Activated T-cell treated with anti-CD3 and anti-CD28 coated beads for 4 hours (primary cell): ENCODE measurements at places on chromosomes 6 and 20.

GRCh38 chr6:53834132-53834531 is 39.3 kb downstream of the LRRC1 start:
- DNase-seq, result no peak

GRCh38 chr6:21533678-21534077 is 59.9 kb upstream of the SOX4 start:
- no peak for DNase-seq

GRCh38 chr6:39223061-39223460 is 6.2 kb downstream of the KCNK5 start:
- no peak for DNase-seq

GRCh38 chr6:148465670-148466069 is 123.0 kb downstream of the SASH1 start:
- DNase-seq, result no peak

DNA sequence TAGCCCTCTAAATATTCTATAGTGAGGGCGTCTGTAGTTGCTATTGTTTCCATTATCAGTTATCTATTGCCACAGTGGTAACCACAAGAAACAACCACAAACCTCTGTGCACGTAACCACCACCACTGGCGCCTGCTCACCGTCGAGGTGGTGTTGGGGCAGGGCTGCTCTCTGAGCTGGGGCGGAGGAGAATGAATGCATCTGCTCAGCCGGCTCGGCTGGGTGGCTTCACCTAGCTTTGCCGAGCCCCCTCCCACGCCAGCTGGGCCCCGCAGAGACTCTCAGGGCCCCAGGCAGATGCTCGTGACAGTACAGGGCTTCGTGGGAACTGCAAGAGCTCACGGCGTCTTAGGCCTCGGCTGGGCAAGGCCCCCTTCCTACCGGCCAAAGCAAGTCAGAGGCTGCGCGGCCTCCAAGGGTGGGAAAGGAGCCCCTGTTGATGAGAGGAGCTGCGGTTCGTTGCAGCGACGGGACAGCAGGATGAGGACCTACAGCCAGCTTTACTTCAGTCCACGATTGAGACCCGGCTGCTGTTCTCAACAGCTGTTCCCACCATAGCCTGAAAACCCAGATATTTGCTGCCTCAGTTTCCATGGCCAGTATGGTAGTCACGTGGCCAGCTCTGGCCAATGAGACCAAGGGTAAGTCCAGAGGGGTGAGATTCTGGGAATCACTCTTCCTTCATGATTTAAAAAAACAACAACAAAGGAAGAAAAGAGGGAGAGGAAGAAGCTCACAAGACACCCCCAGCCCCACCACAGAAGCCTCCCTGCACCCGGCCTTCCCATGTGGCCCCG is 120.2 kb upstream of the AFDN start:
- peak; percentile 49 for DNase-seq

GRCh38 chr6:137804637-137805036 is 62.4 kb upstream of the TNFAIP3 start:
- DNase-seq, result no peak

DNA sequence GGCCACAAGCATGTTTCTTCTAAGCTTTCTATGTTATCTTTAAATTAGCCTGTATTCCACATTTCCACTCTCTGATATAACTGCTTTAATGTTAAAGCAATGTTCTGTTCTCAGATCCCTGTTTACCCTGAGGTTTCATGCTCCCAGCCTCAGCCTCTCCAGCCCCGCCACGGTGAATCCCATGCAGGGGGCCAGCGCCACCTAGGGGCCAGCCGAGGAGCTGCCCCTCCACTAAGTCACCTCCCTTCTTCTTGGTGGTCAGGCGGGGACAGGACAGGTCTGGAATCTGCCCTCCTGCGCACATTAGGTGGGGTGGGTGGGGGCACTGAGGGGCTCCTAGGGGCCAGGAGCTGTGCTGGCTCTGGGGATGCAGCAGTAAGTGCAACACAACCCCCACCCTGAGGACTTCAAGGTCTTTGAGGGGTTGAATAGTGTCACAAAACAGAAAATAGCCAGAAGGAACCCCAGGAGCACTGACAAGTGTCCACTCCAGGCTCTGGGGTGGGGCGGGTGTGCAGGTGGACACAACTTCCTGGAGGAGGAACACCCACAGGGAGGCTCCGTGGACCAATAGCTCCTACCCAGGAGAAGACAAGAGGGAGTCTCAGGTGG is 61.6 kb downstream of the RAB44 start:
- peak; percentile 73 for DNase-seq

DNA sequence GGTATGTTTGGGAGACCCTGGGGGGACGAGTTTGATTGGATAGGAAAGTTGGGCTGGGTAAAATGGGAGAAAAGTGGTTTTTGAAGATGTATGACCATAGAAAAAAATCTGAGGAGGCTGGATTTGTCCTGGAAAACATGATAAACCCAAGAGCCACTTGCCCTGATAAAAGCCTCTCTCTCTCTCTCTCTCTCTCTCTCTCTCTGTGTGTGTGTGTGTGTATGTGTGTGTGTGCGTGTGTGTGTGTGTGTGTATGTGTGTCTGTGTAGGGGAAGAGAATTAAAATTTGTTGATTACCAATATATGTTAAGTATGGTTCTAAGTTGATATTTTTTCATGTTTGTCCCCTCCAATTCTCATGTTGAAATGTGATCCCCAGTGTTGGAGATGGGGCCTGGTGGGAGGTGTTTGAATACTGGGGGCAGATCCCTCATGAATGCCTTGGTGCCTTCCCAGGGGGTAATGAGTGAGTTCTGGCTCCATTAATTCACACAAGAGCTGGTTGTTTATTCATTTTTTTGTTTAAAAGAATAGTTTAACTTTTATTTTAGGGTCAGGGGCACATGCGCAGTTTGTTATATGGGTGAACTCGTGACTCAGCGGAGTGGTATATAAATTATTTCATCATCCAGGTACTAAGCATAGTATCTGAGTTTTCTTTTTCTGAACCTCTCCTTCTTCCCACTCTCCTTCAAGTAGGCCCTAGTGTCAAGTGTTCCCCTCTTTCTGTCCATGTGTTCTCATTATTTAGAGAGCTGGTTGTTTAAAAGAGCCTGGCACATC is 208.8 kb downstream of the TFAP2B start:
- no peak for DNase-seq

GRCh38 chr6:109197061-109197460 is 101.8 kb downstream of the CEP57L1 start:
- no peak for DNase-seq
